LoVo (cell line): ENCODE measurements at places on chromosomes 6 and 20.

DNA sequence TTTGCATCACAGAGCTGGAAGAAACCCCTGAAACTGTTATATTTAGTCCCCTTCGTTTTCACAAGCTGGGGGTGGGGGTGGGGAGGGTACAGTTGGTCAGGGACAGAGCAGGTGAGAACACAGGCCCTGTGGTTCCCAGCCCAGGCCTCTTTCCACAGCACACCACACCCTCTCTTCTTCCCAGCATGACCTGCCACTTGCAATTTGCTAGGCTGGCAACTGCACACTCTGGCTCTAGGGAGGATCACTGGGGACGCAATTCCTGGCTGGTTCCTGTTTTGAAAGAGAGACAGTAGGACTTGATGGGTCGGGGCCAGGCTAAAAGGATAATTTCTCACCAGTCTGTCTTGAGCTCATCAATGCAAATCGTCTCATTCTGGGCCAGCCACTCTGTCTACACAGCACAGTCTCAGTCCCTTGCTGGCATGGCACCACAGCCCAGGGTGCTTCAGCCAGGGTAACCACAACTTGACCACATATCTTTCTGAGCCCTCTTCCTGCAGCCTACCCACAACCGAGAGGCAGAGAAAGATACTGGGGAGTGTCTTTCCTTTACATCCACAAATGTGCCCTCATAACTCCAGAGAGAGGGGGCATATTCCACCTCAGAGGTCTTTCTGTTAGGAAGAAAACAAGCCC, 41.7 kb upstream of the EMILIN3 start:
- no peak for DNase-seq

DNA sequence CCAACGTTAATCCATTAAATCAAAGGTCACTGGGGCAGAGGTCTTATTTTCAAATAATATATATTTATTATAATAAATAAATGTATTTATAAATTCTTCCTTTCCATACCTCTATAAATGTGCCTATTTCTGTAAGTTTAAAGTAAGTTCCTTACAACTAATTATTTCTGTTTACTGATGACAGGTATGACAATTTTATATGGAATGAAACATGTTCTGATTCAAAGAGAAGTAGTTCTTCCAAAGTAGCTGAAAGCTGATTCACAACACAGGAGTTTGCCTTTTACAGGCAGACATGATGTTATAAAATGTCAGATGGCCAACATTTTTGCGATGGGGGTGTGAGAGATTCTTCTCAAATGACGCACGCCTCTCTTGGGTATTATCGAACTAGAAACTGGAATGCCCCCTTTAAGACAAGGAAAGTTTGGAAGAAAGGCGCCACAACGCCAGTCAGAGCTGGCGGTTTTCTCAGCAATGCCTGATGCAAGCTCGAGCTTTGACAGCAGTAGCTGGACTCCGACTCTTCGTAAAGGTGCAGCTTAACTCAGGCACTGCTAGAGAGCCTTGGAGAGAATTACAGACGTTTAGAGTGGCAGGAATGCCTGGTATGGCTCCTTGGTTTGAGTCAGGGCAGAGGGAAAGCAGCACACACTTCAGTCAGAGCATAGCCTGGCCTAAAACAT, 92.1 kb downstream of the FOXC1 start:
- no peak for DNase-seq

DNA sequence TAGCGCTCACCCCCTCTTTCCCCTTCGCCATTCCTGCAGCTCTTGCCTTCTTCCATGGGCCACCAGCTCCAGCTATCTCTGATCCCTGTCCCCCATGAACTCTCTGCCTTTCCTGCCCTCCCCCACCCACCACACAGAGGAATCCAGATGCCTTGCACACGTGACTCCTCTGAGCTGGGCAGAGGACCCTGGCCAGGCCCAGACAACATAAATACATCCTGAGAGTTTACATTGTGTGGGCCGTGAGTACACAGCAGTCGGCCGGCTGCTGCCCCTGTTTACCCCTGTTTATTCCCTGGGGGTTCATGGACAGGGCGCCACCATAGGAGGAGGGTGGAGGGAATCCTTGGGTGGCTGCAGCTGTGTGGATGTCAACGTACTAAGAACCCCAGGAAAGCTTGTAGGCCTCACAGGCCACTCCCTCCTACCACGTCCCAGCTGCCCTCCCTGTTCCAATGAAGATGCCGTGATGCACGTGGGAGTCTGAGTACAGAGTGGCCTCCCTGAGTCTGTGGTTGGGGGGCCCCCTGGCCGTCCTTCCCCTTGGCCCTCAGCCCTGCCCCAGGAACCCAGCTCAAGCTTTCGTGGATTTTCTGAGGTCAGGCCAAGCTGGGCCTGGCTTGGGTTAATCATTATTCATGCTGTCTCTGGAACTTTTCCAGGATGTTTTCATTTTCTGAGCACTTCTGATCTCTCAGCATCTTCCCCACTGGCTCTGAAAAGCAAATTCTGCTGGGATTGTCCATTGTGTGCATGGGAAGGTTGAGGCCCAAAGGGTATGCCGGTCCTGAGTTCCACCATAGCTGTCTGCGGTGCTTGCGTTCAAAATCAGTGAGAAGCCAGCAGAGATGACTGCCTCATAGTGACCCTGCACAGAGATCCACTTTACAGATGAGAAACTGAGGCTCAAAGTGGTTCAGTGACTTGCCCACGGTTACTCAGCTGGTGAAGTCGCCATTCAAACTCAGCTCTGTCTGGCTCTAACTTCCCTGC, 136.3 kb downstream of the MRPL14 start:
- DNase-seq: no peak

DNA sequence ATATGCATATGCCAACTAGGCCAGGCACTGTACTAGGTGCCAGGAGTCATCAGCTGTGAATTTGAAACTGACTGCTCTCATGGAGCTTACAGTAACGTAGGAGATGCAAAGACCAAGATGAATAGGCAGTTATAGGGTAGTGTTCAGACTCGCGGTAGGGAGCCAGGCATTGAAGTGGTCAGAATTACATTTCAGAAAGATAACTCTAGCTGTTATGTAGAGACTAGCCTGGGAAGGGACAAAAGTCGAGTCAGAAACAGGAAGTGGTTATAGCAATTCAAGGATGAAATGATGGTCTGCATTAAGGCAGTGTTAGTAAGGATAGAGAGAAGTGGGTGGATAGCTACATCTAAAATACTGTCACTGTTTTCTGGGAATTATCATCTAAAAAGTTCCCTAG, 56.6 kb downstream of the PCMT1 start:
- no peak for DNase-seq

- DNase-seq: peak; percentile 48
Observed at GRCh38 chr6:18405477-18406293, 18.5 kb downstream of the RNF144B start.

DNA sequence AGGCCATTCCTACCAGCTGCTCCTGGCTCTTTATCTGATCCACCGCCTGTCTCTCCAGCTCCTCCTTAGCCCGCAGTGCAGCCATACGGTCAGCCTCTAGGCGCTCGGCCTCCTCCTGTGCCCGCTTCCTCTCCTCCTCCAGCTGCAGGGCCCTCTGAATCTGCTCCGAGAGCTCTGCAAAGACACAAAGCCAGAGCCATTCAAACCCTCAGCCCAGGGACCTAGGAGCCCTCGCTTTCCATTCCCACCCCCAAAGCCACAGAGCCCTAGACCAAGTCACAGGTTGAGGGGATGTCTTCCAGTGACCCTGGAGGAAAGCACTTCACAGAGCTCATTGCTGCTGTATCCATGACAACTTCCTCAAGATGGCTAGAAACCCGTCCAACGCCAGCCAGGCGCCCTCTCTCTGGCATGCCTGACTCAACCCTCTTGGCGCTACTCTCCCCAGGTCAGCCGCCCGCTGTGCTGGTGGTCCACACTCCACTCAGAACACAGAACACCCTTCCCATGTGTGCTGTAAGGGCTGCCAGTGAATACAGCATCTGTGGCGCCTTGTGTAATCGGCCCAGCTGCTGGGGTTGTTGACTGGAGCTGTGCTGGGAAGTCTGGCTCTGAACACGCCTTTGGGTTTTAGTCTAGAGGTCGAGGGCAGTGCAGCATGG, 49.3 kb downstream of the EZR start:
- DNase-seq: no peak

DNA sequence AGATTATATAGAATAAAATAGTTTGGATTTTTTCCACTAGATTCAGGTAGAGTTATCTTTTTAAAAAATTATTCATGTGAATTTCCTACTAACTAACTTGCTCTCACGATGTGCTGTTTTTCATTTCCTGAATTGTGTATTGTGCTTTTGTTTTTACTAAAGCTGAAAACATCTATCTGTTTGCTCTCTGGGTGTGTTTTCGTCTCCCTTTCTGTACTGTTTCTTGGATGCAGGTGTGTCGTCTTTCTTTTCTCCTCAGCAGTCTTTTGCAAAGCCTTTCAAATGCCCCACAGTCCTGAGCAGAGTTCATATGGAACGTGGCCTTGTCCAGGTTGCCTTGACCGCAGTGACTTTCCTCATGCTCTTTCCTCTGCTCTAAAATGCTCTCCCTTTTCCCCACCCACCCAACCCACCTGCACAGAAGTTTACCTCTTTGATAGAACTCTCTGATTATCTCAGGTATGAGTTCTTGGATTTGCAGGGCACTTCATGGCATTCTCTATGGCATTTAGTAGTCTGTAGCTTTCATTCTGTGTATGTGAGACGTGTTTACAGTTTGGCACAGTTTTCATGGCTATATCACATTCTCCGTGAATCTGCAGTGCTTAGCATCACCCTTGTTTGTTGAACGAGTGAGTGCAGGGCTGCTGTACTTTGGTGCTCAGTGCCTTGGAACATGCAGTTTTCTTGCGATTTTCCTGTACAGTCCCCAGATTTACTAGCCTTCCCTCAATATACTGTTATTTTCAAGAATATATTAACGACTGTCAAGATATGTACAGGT, 77.1 kb downstream of the FARS2 start:
- DNase-seq: no peak

DNA sequence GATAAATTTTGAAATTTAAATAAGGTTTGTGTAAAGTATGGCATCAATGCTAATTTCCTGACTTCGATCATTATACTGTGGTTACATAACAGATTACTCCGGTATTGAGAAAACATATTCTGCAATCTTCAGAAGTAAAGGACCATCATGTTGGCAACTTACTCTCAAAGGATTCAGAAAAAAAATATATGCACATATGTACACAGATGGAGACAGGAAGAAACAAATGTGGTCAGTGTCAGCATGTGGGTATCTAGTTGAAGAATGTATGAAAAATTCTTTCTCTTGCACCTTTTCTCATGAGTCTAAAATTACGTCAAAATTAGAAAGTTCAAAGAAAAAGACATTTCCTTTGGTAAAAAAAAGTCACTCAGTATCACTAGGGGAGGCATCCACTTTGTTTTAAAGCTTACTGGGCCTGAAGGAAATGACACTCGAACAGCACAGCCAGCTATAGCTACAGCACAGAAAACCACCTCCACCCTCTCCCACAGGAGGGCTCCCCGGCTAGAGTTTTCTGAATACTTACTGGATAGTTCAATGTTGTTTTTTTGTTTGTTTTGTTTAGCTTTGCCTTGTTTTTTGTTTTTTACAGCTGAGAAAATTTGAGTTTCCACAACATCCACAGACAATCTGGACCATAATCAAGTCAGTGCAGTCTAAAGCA, 317.2 kb upstream of the AGPAT4 start:
- no peak for DNase-seq

- no peak for DNase-seq
Observed at GRCh38 chr6:11964729-11965335, 47.3 kb upstream of the HIVEP1 start.

- peak; percentile 88 for DNase-seq
Observed at GRCh38 chr6:11343963-11344723, 111.7 kb upstream of the NEDD9 start.

DNA sequence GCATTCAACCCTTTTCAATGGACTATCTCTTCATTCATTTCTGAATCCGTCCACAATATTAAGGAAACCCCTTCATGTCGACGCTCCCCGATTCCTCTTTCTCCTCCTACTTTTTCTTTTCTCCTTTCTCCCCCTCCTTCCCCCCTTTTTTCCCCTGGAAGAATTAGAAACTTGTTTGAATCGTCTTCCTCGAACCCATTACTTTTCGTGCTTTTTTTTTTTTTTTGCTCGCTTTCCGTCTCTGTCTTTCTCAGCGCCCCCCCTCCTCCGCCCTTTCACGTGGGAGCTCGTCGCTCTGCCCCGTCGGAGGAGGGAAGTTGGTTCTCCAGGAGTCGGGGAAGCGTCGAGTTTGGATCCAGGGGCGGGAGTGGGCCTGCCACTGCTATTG, 2.3 kb upstream of the NKX2-2 start:
- DNase-seq: no peak

DNA sequence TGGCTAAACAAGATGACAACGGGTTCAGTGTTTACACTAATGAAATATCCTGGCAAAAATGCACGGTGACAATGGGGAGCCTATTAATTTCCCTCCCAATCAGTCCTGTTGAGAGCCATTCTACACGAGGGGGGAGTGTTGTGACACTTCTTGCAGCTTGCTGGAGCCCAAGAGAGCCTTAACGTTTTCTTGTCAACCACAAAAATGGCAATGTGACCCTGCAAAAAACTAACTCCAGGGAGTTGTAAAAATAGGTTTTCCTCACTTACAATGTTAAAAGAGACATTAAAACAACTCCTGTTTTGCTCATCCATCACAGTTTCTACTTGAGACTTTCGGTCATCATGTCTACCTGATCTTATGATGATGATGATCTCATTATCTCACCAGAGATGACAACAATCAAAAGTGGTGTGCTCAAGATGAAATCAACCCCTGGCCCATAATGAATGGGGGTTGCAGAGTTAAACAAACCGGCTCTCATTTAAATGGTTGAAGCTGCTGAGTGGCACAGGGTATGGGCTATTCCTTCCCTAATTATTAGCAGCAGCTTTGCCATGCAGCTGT, 57.9 kb downstream of the GJA10 start:
- no peak for DNase-seq

DNA sequence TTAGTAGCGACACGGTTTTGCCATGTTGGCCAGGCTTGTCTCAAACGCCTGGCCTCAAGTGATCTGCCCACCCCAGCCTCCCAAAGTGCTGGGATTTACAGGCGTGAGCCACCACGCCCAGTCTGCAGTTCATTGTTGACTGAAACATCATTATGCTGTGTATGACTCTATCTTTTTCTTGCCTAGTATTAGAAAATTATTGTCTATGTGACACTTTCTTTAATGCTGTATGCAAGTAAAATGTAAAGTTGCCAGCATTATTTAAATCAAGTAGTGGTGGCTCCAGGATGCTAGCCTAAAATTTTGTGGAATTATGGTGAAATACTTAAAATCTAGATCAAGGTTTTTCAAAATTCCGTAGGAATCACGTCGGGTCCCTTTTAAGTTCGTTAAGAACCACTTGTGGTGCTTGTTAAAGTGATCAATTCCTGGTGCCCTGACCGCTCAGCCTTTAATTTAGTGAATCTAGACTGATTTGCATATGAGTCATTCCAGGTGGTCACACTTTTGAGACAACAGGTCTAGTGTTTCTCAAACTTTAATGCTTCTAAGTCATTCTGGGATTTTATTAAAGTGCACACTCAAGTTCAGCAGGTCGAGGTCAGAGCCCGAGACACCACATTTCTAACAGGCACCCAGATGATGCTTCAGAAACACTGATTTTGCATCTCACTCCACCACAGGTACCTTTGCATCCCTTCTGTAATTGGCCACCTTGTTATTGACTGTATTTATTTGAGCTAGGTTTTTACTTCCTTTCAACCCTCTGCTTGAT, 132.6 kb upstream of the MTHFD1L start:
- no peak for DNase-seq

- DNase-seq: no peak
Observed at GRCh38 chr6:55979526-55979925, 104.1 kb upstream of the BMP5 start.

GRCh38 chr6:136593748-136594490, 43.7 kb upstream of the MAP7 start:
- no peak for DNase-seq

- DNase-seq: no peak
Observed at GRCh38 chr20:51797357-51798025, 4.8 kb downstream of the SALL4 start.
